GM12878 (cell line): ENCODE measurements at places on chromosomes 5 and 9. TPM values are rescaled to one million over a fixed set of nuclear protein-coding genes. Genes with fewer than 3 reads are reported as not detected.

TRIM32 gene
- total RNA-seq, result 21.4 and 23.8 TPM in 2 replicates

ARHGEF37 gene
- 1.1 and 1.2 TPM in 2 replicates for total RNA-seq

LCN15 gene
- total RNA-seq, result not detected in 2 replicates

CSNK1A1 gene
- total RNA-seq, result 138 and 143 TPM in 2 replicates

PCDHGA9 gene
- 0.54 and 0.56 TPM in 2 replicates for total RNA-seq

MORN5 gene
- total RNA-seq, result not detected in 2 replicates

PLAC8L1 gene
- not detected in 2 replicates for total RNA-seq

NR2F1 gene
- total RNA-seq, result 0.32 and 0.36 TPM in 2 replicates

SLC34A3 gene
- total RNA-seq, result not detected in 2 replicates

PCDHB16 gene
- not detected in 2 replicates for total RNA-seq

TSSK1B gene
- total RNA-seq, result not detected in 2 replicates

ZDHHC11B gene
- total RNA-seq, result 0.13 TPM in 1 of 2 replicates, not detected in the other

SLC6A7 gene
- 0.08 TPM in 1 of 2 replicates, not detected in the other for total RNA-seq

DNA sequence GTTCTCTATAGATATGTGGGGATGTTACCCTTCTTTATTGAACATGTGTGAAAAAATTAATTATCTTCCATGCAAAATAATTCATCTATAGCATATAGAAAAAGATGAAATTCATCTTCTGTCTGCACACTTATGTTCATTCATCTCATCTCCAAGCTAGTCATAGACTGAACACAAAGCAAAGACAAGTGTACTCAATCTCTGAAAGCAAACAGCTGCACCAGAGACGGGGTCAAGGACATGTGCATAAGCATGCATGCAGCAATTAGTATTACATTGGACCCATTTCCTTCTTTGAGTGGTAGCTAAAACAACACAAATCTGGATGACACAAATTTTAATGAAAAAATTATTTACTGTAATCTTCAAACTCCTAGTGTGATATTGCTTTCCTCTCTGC lies 547.0 kb upstream of the COX7C start:
- DNase-seq, result no peak

DNA sequence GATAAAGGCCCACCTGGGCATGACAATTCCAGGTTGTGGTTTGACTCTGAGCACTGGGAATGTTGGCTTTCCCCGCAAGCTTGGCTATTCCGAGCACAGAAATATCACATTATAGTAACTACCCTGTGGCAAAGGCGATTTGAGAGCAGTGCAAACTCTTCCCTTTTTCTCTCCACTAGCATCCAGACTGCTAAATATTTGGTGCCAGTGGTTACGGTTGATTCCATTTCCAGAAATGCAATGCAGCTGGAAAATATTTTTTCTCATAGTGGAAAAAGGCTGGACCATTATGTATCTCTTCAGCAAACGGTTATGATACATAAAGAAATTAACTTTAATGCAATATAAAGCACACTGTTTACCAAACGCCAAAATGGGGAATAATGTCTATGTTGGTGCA lies 158.0 kb downstream of the ENC1 start:
- DNase-seq, result no peak

DNA sequence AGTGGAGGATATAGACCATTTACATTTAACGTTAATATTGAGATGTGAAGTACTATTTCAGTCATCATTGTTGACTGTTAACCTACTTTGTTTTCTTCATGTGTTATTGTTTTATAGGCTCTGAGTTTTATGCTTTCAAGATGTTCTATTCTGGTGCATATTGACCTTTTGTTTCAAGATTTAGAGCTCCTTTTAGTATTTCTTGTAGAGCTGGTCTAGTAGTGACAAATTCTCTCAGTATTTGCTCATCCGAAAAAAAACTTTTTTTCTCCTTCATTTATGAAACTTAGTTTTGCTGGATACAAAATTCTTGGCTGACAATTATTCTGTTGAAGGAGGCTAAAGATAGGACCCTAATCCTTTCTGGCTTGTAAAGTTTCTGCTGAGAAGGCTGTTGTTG lies 91.3 kb downstream of the INVS start:
- no peak for DNase-seq

DNA sequence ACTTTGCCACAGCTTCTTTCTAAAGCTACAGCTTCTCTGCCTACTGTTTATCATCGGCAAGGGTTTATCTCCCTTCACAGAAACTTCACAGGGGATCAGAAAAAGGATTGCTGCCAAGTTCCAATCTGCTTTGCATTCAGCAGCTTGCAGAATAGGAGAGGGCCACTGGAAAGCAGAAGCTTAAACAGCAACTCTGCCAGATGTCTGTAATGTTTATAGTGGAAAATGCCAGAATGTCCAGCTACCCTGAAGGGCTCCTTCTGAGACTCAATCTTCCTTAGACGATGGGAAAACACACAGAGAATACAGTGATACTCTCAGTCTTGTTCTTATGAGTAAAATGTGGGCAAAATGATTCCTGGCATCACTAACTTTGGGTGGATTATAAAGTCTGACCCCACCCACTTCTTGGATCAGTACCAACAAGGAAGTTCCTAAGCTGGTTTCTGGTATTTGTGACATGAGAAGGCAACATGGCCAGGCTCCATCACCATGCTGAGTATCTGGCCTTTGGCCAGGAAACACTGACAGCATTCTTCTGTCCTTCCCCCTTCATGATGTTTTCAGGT lies 19.0 kb downstream of the STOM start:
- no peak for DNase-seq

- no peak for DNase-seq
These were observed 255.2 kb downstream of the TMEM167A start for GRCh38 chr5:82821846-82822633.

- no peak for DNase-seq
These were observed 44.7 kb upstream of the CRHBP start for GRCh38 chr5:76908166-76908565.

- no peak for DNase-seq
These were observed 2.2 kb downstream of the HNRNPA0 start for GRCh38 chr5:137751869-137752491.

GRCh38 chr9:132609829-132610228 lies 27.4 kb downstream of the BARHL1 start:
- no peak for DNase-seq

DNA sequence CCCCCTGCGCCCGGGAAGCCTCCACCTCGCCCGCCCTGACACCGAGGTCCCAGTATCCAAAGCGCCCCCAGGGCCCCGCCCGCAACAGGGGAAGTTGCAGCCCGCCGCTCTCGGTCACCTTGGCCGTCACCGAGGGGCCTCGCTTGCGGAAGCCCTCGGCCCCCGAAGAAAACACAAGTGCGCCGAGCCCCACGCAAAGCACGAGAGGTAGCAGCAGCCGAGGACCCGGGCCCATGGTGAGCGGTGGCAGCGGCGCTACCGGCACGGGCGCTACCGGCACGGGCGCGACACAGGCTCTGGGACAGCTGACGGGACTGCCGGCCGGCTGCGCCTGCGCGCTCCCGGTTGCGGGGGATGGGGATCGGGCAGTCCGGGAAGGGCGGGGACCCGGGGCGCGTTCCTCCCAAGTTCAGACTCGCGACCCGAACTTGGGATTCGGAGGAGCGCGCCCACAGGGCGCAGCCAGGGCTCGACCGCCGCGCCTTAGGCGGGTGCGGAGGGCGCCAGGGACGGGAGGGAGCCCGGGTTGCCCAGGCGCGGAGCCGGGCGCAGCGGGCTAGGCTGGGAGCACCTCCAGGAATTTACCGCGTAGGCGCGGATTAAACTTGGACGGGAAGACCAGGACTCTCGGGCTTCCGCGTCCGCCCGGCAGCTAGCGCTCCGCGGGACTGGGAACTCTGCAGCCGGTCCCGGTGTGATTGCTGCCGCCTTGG lies at the start of gene PPIC:
PPIC (minus strand) TSS at position 335 of the 713 bp plus-strand sequence; CDS start at position 235, 100 bp downstream.
- no peak for DNase-seq

DNA sequence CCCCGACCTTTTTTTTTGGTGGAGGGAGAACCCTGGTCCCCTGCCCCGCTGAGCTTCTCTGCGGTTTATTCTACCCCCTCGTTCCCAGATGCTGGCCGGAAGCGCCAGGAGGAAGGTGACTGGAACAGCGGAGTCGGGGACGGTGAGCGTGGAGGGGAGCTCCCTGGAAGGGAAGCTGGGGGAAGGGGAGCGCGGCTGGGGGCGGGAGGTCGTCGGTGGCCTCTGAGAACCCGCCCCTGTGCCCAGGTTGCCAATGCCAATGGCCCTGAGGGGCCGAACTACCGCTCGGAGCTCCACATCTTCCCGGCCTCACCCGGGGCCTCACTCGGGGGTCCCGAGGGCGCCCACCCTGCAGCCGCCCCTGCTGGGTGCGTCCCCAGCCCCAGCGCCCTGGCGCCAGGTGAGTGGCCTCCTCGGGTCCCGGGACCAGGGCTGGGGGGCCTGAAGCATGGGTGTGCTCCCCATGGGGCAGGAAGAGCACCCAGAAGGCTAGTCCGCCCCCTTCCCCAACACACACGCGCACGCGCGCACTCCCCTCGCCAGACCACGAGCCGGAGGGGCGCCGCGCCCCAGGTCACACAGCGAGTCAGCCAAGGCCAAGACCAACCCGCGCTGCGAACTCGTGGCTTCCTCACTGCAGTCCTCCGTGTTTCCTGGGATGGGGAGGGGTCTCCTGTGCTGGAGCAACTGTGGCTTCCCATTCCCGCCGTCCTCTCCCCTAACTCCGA lies 10.6 kb downstream of the MYOZ3 start:
- no peak for DNase-seq

DNA sequence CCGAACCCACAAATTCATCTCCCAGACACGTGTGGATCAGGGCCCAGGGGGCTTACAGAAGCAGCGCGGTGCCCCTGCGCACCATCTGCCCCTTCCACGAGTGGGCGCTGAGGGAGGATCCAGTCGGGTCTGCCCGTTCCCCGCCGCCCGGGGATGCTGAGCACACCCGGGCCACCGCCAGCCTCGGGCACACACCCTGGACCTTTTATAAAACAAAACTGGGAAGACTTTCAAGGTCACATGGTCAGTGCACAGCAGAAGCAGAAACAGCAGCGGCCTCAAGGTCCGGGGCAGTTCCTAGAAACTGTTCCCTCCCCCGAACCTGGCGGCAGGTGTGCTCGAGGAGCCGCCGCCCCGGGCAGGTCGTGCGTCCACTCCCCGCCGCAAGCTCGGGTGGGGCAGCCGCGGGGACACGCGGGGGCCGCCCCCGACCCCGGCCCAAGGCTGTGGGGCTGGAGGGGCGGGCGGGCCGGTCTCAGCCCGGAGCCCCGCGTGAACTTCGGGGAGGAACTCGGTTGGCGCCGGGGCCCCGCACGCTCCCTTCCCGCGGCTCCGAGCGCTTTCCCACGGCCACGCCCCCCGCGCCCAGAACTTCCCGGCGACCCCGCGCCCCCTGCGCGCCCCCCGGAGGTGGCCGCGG lies 633 bp upstream of the PPP1R26 start:
- DNase-seq, result no peak

DNA sequence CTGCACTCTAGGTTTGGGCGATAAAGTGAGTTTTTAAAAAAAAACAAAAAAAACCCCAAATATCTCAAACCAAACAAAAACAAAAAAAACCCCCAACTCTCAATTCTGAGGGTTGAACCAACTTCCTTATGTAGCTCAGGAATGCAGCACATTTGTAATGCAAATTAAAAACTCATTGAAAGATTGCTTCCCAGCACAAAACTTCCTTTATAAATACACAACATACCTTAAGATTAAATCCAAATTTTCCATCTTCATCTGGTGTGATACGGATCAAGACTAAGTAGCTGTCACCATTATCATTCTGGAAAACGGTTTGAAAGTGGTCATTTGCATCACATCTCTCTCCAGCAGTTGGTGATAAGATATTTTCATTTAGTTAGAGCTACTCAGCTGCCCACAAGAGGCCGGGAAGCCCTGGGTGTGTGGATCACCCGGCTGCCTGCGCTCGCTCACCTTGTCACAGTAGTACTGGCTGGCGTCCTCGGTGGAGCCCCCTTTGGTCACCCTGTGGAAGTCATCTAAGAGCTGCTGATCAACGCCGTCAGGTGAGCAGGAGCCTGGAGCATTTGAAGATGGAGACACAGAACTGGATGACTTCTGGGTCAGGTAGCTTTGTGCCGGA lies 88.2 kb downstream of the PTPN3 start:
- DNase-seq, result no peak

DNA sequence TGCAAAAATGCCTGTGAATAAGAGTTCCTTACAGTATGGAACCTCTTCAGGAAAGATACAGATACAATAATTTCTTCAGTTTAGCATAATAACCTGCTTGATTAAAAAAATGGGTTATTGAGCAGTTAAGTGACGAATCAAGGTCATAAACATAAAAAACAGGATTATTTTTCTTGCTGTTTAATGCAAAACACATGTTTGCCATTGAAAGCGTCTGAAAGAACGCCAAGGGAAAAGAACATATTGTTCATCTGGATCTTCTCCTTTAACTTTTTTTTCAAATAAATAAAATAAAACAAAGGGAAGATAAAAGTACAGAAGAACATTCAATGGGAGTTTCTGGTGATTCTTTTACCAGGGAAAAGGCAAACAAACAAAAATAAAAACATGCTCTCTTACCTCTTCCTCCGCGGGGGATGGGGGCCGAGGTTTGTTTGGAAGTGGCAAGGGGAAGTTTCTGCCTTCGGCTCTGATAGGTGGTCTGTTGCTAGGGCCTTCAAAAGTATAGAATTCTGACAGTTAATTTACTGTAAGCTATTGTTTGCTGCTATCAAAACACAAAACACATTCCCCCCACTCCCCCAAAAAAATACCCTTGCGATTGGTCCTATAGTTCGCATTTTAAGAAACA lies 20.1 kb downstream of the C5orf58 start:
- DNase-seq, result no peak

- no peak for DNase-seq
These were observed 62.0 kb upstream of the GGTA1 start for GRCh38 chr9:121561385-121562222.

DNA sequence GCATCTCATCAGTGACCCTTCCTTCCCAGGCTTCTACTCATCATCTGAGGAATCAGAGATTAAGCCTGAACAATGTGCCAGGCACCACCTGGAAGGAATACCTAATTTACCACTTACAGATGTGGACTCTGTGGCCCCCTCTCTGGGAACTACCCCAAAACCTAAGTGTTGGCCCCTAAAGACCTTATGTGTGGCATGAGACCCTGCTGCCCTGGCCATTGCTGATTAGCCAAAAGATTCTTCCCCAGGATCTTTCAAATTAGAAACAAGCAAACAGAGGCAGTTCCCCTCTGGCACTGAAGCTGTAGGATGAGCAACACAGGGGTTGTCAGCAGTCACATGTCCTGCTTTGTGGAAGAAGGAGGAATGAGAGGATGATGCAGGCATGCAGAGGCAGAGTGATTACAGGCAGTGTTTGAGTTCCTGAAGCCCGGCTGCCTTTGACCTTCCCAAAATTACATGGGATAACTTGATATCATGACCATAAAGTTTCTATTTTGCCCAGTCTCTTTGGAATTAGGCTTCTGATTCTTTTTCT lies 10.6 kb downstream of the SPINK4 start:
- DNase-seq, result no peak

DNA sequence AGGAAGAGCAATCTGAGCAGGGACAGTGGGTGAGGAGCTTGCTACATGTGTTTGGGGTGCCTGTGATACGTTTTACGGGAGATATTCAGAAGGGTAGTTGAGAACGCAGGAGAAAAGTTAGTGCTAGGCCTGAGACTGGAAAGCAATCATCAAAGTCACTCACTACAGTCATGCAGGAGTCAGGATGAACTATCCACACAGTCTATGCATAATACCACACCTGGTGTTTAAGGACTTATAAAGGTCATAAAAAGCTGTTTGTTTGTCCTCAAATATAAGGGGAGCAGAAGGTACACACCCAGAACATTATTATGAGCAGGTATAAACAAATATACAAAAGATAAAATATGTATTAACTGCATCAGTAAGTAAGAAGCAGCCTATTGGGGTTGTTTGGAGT lies 176.6 kb downstream of the GNA14 start:
- no peak for DNase-seq
